Activated CD4-positive, alpha-beta T cell treated with anti-CD3 and anti-CD28 coated beads, Interleukin-2, amount 10 ng/mL, durations not matched to agents 7 days and 5 days (primary cell): ENCODE measurements at places on chromosomes 1 and 21.

DNA sequence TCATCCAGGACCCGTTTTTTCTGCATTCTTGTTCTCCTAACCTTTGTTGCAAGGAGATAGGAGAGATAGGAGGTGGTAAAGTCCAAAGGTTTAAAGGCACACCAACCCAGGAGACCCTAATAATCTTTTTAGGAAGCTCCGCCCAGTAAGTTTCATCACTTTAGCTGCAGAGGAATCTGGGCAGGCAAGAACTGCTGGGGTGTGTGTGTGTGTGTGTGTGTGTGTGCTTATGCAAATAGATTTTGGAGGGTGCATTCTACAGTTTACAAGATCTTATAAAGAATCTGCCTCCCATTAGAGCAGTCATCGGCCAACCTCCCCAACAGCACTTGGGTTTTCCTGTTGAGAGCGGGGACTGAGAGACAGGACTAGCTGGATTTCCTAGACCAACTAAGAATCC is 3.9 kb upstream of the IL10 start:
- no peak for DNase-seq

GRCh38 chr1:43835082-43836021 is 98.2 kb upstream of the ARTN start:
- DNase-seq = no peak

GRCh38 chr21:34845521-34846451 is 177.0 kb downstream of the CLIC6 start:
- DNase-seq = peak; percentile 61

GRCh38 chr1:58608945-58609344 is 31.9 kb upstream of the TACSTD2 start:
- DNase-seq = no peak

DNA sequence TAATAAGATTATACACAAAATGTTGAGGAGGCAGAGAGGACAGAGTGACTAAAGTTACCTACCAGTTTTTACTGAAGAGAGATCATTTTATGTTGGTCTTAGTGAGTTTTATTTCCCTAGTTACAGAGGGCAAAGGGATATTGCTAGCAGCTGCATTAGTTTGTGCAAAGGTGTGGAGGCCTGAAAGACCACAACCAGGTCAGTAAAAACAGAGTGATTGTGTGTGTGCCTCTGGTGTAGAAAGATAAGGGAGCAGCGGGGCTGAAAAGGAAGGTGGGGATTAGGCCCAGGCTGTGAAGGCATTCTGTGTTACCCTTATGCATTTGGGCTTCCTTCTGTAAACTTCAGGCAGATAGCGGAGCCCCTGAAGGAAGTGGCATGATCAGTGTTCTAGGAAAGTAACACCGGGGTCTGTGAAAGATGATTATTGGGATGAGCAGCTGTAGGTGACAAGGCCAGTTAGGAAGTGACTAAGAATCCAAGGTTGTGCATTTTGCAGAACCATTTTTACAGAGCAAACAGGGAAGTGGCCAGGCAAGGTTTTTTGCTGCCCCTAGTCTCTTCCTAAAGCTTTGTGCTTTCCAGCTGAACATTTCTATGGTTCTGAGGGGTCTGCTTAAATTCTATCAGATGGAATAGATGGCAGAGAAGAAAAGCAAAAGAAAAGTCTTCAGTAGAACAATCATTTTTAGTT is 3.7 kb downstream of the GADD45A start:
- no peak for DNase-seq

- no peak for DNase-seq
These were observed 56.9 kb upstream of the LRP8 start for GRCh38 chr1:53384796-53385195.
